ENCODE measurements at places on chromosomes 7 and 10.

GRCh38 chr10:91487911-91488582 is 77.9 kb downstream of the HECTD2 start:
- DNase-seq: no peak

DNA sequence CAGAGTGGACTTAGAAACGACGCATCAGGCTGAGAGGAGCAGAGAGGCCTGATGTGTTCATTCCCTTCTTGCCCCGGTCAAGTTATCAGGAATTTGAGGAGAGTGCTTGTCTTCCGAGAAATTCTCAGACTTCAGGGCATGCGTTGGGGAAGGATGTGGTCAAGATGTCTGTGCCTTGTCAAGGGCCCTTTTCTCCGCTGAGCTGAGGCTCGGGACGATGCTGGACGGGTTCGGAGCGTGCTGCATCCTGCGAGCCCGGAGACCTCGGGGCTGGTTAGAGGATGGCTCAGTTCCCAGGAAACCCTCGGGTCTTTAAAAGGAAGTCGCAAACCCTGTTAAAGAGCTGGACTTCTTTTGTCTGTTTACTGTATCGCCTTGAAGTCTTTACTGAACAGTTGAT is 325.4 kb downstream of the ADARB2 start:
- no peak for DNase-seq

- no peak for DNase-seq
These were observed 26.8 kb upstream of the EGR2 start for GRCh38 chr10:62842983-62843382.

GRCh38 chr7:2405601-2406345 is 2.4 kb downstream of the CHST12 start:
- no peak for DNase-seq

GRCh38 chr10:75101416-75102251 is 9.8 kb upstream of the SAMD8 start:
- no peak for DNase-seq

DNA sequence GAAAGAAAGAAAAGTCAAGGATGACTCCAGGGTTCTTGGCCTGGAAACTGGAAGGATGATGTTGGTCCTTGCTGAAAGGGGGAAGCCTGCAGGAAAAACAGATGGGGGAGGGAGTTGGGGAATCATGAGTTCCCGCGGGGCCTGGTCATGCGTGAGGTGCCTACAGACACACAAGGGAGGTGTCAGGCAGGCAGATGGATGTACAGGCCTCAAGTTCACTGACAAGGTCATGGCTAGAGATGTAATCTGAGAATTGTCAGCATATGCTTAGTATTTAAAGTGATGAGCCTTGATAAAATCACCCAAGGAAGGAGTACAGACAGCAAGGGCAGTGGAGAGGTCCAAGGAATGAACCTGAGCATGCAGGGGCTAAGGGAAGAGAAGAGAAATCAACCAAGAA is 46.8 kb downstream of the DLG5 start:
- no peak for DNase-seq

- DNase-seq: no peak
These were observed 589 bp downstream of the ZNF488 start for GRCh38 chr10:47383261-47384147.

All from AG04450 (cell line).